ENCODE measurements at places on chromosomes 2 and 18.

- DNase-seq: no peak
Observed at GRCh38 chr2:197327472-197328098, 17.0 kb upstream of the ANKRD44 start.

GRCh38 chr2:168030862-168031624 is 216.4 kb downstream of the STK39 start:
- no peak for DNase-seq

DNA sequence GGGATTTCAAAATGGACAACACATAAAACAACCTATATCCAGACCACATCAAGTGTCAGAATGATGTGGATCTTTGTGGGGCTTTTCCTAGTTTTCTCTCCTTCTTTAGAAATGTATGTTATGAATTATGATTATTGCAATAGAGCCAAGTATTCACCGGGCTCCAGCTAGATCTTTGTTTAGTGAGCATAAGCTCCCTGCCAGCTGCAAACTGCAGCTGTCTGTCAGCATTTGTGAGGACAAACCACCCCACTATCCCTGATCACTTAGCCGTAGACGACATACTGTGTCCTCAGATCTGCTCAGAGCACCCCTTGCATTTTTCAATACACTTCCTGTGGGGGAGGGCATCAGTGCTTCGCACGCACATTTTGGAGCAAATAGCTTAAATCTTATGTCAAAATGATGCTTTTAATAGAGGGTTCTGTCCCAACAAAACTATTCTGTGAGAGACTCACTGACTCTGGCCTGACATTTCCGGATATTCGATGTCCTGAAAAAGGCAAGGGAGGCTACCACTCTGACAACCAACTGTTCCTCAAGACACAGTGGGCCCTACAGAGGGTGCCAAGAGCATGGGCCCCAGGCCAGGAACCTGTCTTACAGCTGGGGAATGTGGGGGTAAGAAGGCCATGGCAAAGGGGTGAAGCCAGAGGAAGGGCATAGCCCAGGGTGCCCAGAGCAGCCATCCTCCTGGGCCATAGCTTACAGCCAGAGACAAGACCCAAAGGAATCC is 346.0 kb downstream of the ARHGAP15 start:
- DNase-seq: no peak

- DNase-seq: no peak
Observed at GRCh38 chr2:187338679-187339121, 109.4 kb downstream of the CALCRL start.

DNA sequence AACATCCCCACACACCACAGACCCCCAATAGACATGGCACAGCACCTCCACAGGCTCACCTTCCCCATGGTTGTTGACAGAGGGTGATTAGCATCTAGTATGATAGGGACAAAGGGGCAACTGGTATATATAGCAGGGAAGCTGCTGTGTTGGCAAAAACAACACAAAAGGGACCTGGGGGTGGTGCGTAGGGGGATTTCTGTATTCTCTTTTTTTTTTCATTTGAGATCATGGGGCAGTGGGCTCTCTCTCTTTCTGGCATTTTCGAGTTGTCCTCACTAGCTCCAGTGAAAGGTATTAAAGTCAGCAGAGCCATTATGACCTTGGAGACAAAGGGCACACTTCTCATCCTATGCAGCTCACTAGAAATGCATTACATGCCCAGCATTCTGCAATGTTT is at the start of gene CRYGA:
Gene CRYGA (minus strand): TSS at position 101 of the 400 bp plus-strand sequence. CDS start 33 bp downstream, at position 68.
- DNase-seq: no peak

GRCh38 chr2:127067620-127068350 is 39.2 kb downstream of the BIN1 start:
- DNase-seq: no peak

DNA sequence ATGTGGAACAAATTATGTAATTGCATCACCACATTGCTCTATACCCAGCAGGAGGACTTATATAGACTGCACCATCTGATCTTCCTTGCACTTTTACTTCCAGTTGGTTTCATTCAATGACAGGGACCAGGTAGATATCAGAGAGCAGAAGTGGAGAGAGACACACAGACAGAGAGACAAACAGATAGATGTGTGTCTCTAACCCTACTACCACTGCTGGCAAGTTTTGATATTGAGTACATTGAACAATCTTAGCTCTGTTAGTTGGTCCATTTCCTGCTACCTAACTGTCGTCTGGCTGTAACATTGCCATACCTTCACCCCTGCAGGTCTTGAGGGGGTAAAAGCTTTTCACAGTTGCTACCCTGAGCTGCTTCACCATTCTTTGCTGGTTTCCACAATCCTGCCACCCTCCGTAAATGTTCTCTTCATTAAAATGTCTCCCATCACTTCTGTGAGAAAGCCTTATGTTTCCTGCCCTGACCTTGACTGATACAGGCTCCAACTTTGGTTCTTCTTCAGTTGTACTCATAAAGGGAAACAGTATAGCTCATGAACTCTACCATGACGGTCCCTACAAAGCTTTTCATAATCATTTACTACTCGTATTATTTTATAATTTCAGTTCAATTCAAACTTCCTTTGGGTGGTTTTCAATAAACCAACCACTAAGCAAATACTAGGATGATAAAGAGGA is 62.3 kb upstream of the ITGA4 start:
- no peak for DNase-seq

GRCh38 chr2:215002500-215002899 is 135.9 kb downstream of the ABCA12 start:
- DNase-seq: no peak

- no peak for DNase-seq
Observed at GRCh38 chr18:66156946-66157687, 406.3 kb downstream of the CDH7 start.

- no peak for DNase-seq
Observed at GRCh38 chr2:236133410-236134012, 34.7 kb downstream of the GBX2 start.

GRCh38 chr2:118130385-118130784 is 42.1 kb downstream of the INSIG2 start:
- no peak for DNase-seq

DNA sequence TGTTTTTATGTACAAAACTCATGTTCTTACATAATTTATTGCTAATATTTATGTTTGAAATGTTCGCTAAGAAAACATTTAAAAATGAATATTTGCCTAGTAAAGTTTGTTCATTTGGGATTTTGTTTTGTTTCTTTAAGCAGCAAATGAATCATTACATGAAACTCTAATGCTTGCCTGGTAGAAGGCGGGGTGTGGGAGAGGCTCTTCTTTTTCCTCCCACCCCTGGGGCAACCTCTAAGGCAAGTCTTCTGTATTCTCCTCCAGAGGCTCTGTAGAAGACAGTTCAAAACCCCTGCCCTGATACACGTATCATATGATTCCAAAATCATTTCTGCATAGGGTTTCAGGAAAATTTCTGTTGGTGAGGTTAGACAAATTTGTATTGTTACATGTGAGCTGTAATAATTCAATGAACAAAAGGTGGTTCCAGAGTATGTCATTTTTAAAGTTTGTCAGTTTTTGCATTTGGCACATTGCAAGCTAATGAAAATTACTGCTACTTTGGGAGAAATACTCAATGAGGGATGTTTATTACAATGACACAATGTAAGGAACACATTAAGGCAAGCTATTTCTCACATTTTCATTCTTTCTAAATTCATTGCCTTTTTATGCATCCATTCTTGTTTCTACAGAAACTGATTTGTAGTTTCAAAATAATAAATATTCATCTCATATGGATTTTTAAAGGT is 302.3 kb upstream of the UBE2E3 start:
- DNase-seq: no peak

GRCh38 chr2:231732604-231733003 is 24.3 kb downstream of the PTMA start:
- no peak for DNase-seq

- DNase-seq: no peak
Observed at GRCh38 chr2:232104076-232104646, 142.6 kb downstream of the DIS3L2 start.

DNA sequence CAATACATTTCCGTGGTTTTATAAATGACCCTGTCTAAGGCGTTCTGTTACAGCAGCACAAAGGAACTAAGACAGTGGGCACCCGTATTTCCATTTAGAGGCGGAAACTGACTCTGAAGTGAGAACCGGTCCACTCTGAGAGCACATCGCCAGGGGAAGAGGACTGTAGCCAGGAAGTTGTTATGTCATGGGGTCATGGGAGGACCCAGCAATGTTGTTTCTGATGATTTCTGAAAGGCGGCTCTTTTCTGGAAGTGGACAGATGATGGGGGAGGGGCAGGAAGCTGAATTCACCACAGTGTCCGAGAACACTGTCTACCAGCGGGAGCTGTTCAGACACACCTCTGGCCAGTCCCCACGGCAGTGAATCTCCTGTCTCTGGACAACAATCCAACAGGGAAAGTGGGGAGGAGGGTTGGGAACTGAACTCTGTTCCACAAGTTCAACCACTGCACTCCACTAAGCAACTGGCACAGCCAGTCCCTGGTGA is 2.1 kb upstream of the LRRFIP1 start:
- no peak for DNase-seq

- peak; percentile 56 for DNase-seq
Observed at GRCh38 chr2:72539071-72539552, 286.7 kb downstream of the EXOC6B start.

GRCh38 chr2:165238295-165238694 is 919 bp upstream of the SCN2A start:
- no peak for DNase-seq

DNA sequence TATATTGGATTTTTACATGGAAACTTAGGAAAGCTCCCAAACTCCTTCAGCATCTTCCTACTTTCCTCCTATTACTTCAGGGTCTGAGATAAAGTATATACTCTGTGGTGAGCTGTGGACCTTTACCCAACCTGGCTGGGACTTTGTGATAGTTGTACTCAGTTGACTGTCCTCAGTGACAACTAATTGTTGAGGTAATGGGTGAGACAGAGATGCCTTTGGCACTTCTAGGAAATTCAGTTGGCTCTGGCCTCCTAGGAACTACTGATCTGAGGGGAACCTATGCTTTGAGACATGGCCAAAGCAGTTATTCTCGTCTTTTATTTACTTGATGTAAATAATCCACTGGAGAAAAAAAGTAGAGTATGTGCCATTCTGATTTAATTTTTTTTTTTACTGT is 39.4 kb upstream of the ZNF638 start:
- no peak for DNase-seq

DNA sequence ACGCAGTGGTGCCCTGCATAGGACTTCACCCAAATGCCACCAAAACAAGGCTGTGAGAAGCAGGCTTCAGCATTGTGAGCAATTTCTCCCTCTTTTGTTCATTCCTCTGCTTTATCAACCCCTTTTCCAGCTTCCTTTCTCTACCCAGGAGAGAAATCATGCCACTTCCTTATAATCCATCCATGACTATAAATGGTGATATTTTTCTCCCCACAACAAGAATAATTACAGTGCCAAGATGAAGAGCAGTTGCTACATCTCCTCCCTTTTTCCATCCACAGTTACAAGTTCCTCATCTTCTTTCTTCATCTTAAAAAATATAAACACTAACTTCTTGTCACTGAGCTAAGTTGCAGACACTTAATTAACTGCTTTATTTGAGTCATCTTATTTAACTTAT is 167.2 kb downstream of the ANTXR1 start:
- no peak for DNase-seq

- DNase-seq: no peak
Observed at GRCh38 chr2:81163583-81163982, 859.0 kb upstream of the LRRTM1 start.

- DNase-seq: no peak
Observed at GRCh38 chr2:73740767-73741166, 3.6 kb upstream of the TPRKB start.

DNA sequence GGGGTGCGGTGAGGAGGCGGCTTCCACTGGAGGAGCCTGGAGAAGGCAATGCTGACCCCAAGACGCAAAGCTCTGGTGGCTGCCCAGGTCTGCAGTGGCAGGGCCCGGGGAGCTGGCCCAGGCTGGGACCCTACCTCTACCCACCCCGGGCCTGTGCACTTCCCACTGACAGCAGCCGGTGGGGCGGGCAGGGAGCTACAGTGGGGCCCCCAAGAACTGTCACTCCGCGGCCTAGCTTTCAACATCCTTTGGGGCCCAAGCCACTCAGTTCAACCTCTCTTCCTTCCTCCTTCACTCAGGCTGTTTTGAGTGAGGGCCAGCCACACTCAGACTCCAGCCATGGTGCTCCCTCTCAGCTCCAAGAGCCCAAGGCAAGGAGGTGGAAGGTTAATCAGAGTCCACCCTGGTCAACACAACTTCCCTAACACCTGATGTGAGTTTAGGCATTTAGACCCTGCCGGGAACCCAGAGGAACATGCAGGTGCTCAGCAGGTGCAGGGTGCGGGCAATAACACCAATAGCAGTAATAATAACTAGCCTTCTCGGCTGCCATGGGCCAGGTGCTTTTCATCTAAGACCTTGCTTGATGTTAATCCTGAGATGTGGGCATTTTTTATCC is 93.6 kb downstream of the ZFP36L2 start:
- no peak for DNase-seq

DNA sequence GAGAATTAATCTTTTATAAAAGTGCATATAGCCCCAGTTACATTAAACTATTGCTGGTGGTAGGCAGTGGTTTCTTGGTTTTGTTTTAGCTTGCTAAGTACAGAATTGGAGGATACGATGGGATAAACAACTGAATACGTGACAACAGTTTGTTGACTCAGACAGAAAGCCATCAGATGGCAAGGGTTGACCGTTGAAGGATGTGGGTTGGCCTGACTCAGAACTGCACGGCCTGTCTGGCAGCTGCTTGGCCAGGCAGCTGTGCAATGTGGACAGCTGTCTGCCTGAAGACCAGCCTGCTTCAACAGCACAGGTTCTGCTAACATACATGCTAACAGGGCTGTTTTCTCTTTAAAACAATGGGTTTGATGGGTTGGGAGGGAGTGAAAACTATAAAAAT is 46.6 kb downstream of the PRKRA start:
- DNase-seq: peak; percentile 72

- DNase-seq: no peak
Observed at GRCh38 chr2:69030800-69031428, 17.9 kb downstream of the ANTXR1 start.

- DNase-seq: no peak
Observed at GRCh38 chr2:159459279-159459678, 157.1 kb downstream of the BAZ2B start.

DNA sequence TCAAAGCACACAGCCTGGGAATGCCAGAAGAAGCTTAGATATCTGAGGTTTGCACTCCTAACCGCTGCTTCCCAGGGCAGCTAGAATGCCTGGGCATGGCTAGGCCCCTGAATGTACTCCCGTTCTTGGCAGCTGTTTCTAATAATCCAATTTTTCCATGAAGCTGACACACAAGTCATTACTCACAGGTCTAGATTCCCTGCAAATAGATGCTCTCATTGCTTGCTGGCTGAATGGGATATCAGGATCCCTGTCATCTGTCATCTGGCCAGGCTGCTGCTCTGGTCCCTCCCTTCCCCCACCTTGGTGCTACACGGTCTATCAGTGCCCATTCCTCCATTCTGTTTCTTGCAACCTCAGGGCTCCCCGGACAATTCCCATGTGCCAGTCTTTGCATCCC is 40.7 kb upstream of the TEX51 start:
- no peak for DNase-seq

DNA sequence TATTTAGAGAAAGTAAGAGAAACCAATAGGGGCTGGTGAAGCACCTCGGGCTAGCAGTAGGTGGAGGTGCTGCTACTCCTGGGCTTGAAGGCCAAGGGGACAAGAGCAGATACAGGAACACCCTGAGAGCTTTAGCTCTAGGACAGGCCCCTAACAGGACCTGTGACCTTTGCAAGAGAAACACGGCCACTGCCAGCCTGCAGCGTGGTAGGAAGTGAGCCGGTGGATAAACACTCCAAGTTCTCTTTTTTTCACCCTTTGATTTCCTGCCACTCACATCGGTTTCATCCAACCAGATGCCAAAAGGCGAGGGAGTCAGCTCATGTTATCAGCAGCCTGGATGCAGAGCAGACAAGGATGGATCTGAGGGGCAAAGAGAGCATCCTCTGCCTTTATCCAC is 66.8 kb upstream of the SPRED2 start:
- DNase-seq: no peak

- no peak for DNase-seq
Observed at GRCh38 chr18:22485808-22486244, 68.1 kb upstream of the CTAGE1 start.
